Activated CD8-positive, alpha-beta memory T cell treated with anti-CD3 and anti-CD28 coated beads for 4 hours (primary cell): ENCODE measurements at places on chromosomes 16 and 17.

DNA sequence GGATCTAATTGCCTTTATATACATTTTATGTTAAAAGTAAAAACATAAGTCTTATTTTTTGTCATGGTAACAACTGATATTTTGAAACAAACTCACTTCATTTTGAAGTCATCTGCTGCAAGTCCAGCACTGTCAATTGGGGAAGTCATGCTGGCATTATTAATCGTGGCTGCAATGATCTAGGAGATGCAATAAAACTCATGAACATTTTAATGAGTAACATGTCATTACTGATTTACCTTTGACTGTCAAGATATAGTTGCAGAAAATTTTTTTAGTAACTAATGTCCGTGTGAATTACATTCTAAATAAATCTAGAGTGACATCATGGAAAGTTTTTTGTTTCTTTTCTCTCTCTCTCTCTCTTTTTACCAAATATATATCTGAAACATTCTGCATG, 17.3 kb upstream of the KRT24 start:
- DNase-seq: no peak

GRCh38 chr17:65857718-65858117, 296.3 kb upstream of the AXIN2 start:
- DNase-seq: no peak

DNA sequence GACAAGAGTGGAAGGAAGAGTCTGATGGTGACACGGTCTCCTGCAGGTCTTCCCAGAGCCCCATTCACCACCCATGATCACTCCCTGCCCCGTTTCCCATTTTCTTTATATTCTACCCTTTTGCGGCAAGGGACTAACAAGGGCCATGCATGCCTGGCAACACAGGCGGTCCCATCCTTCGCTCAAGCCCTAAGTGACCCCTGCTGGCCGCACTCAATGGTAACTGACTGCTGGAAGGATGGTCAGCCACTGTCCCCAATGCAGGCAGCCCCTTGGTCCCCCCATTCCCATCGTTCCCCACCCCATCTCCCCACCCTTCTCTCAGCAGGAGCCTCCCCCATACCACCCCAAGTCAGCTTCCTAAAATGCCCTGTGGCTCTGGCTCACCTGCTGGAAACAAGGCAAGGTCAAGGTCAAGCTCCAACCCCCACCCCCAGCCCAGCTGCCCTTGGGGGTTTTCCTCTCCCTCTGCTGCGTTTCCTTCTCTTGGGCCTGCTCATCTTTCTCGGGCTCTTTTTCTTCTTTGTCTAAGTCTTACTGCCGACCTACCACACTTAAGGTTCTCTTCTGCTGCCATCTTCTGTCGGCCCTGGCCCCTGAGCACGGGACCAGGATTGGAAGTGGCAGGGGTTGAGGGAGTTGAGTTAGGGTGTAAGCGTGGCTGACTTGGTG, 116.0 kb downstream of the RPTOR start:
- DNase-seq: no peak

GRCh38 chr17:12085076-12085949, 64.6 kb downstream of the MAP2K4 start:
- no peak for DNase-seq

DNA sequence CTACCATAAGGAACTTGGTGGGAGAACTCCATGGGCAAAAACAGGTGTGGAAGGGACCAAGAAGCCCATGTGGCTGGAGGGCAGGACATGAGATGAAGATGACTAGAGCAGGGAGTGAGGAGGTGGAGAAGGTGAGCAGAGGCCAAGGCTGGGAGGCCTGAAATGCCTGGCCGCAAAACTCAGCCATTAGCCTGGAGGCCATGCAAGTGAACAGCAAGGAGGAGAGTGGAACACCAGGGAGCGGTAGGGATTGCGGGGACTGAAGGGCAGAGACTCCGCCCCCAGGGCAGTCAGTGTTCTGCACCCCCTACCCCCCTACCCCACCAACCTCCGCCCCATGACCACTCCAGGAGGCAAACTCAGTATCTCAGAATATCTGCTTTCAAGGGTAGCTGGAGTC, 17.0 kb downstream of the BCL7C start:
- no peak for DNase-seq

DNA sequence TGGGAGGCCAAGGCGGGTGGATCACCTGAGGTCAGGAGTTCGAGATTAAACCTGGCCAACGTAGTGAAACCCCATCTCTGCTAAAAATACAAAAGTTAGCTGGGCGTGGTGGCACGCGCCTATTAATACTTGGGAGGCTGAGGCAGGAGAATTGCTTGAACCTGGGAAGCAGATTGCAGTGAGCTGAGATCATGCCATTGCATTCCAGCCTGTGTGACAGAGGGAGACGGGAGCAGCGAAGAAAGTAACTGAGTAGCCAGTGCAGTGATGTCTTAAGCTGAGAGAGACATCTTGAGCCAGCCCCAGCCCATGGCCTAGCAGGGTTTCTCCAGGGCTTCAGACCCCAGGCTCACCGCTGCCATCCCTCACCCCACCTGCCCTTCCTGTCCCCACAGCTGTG, 9.8 kb upstream of the SMIM5 start:
- no peak for DNase-seq

DNA sequence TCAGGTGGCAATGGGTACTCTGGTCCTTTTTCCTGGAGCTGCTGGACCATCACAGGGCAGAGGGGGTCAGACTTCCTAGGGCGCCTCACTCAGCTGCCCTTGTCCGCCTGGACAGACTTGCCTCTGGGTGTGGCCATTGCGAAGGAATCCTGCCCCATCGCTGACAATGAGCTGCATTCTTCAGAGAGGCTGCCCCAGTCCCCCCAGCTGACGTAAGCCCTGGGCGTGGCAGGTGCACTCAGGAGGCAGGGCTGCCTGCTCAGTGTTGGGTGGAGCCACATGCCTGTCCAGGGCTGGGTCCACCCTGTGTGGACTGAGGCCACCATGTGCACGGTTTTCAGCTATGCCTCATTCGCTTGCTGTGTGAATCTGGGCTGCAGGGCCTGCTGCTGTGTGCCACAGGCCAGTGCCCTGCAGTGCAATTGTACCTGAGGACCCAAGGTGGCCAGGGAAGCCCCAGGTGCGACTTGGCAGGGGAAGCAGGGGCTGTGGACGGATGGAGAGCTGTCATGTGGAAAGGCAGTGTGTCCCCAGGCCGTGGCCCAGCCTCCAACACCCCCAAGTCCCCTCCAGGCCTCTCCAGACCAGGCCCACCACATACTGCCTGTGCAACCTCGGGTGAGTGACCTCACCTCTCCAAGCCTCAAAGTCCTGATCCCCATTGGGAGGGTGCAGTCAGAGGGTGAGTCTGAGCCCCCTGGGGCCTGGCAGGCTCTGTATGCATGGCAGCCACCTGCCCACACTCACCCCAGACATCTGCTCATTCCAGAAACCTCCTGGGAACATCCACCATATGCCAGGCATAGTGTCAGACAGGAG, 14.0 kb upstream of the MPRIP start:
- DNase-seq: no peak

GRCh38 chr17:78645421-78646295, 68.5 kb upstream of the DNAH17 start:
- DNase-seq: peak; percentile 31

DNA sequence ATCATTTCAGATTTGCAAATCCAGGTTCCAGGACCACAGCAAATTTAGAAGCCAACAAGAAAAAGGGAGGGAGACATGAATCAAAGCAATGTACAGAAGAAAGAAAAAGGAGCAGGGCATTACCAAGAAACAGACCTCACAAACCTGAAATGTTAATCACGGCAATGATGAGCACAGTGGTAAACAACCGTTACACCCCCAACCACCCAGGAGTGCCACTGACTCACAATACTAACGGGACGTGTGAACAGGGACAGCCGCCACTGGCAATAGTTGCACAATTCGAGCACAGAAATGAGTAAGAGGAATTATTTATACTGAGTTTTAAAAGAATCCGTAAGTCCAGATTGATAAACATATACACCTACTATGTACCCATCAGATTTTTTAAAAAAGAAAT, 13.8 kb downstream of the USP22 start:
- no peak for DNase-seq

DNA sequence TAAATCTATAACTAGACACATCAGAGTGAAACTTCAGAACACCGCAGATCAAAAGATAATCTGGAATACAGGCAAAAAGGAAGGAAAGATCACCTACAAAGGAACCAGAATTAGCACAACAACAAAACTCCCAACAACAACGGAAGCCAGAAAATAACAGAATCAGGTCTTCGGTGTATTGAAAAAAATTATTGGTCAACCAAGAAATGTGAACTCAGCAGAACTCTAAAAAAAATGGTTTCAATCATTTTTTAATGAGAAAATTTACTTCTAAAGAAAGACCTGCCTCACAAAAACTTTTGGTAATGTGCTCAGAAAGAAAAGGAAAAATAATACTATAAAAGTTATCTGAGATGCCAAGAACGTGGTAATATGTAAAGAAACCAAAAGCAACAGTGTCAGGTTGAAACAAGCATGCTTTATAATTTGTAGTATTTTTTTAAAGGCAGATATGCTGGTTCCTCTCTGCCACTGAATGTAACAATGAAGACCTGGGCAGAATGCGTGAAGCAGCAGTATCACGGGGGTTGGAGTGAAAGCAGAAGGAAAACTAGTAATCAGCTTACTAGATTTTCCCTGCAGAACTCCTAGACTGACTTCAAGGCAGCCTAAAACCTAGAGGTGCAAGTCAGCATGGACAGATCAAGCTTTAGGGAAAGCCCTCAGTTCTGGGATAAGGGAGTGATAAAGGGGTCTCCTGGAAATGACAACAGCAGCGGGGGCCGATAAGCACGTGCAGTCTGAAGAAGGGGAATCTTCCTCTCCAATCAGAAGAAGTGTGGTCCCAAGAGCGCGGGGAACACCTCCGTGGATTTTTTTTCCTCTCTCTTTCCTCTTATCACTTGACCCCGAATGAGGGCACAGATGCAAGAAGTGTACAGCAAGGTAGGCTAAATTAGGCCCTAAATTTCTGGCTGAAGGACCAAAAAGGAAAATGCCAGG, 80.9 kb upstream of the TEKT1 start:
- DNase-seq: no peak

GRCh38 chr17:58415371-58416055, 1.8 kb downstream of the RNF43 start:
- DNase-seq: no peak

DNA sequence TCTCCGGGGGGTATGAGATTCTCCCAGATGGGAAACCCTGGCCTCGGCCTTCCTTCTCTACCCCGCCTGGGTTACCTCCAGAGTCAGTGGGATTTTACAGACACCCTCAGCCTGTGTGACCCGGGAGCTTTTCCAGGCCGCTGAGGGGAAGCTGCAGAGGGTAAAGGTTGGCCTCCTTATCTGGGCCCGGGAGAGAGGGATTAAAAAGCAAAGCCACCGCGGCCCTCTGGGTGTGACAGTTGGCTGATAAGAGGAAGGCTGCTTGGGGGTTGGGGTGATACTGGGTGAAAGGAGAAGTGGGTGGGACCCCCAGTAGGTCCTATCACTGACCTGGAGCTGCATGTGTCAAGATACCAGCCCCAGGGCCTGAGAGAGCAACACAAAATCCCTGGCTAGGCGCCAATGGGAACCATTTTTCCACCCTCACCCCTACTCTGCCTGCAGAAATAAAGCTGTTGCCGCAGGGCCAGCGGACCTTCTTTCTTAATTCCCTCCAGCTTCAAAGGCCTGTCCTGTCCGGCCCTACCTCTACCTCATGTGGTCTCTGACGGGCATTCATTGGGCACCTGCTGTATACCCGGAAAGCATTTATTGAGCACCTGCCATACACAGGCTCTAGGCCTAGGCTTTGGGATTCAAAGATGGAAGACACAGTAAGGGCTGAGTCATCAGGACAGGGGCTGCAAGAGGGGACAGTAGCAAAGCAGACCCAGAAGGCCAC, 77.6 kb upstream of the GSE1 start:
- no peak for DNase-seq

- no peak for DNase-seq
Measured at GRCh38 chr16:66079671-66080334, 286.7 kb upstream of the CDH5 start.

- no peak for DNase-seq
Measured at GRCh38 chr17:74678541-74678940, 34.2 kb downstream of the CD300LF start.

GRCh38 chr16:58452640-58453039, 47.3 kb upstream of the NDRG4 start:
- DNase-seq: no peak

GRCh38 chr17:79985361-79985942, 50.2 kb downstream of the TBC1D16 start:
- DNase-seq: no peak

DNA sequence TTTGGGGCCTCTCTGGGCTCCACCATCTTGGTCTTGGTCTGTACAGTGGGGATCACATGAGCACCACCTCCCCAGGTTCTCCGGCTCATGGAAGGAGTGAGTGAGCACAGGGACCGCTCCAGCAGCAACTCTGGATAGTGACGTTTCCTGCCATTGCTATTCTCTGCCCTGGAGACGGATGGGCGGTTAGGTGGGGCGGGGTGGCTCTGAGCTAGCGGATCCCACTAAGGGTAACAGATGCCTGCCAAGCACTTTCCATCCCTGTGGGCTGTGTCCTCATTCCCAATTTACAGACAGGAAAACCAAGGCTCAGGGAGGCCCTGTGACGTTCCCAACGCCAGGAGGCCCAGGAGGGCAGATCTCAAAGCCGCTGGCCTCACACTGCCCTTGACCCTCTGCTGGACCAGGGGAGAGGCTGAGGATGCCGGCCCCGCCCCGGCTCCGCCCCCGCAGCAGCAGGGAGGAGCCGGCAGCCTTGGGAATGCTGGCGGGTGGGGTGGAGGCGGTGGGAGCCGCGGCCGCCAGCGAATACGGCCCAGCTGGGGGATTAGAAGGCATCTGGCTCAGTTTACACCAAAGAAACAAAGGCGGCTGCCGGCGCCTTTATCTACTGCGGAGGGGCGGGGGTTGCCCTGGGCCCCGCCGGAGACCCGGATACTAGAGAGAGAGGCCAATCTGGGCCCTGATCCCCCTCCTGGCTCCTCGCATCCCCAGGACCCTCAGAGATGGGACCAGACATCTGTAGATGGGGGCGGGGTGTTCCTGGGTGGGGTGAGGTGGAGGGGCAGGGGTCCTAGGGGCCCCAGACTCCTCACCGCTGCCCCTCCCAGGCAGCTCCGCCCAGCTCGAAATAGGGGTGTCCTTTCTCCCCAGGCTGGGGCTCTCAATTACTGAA, 122.3 kb upstream of the CIBAR2 start:
- no peak for DNase-seq

DNA sequence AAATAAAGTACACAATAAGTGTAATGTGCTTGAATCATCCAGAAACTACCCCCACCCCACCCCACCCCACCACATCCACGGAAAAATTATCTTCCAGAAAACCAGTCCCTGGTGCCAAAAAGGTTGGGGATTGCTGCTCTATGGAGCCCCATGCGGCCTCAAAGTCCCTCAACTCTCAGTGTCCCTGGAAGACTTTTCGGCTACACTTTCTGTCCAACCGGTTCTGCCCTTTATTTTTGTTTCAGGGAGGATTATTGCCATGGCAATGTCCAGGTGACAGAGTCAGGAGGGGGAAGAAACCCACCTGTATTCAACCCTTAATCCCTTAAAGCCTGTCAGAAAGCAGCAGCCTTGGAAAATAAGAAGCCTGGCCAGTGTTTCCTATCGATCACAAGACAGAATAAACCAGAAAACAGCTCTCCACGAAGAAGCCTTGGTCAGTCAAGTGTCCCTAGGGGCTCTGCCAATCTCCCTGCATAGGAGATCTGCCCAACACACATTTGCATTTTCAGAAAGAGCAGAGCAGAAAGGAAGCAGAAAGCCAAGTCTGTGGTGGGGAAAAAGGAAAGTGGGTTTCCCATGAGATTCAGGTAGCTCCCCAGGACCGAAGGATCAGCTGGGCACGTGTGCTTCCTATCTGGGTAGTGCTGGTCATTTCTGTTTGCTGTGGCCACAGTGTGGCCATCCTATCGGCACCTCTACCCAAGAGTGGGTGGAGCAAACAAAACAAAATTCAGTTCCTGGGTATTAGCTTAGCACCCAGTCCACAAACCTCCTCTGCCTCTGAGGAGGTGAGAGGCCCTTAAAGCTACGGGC, 342.7 kb downstream of the SOX9 start:
- DNase-seq: no peak
